ENCODE measurements at places on chromosomes 5 and 9.

- no peak for DNase-seq
Measured at GRCh38 chr5:73394610-73395009, 54.0 kb downstream of the FOXD1 start.

GRCh38 chr5:115948091-115948534 is 14.2 kb upstream of the LVRN start:
- no peak for DNase-seq

DNA sequence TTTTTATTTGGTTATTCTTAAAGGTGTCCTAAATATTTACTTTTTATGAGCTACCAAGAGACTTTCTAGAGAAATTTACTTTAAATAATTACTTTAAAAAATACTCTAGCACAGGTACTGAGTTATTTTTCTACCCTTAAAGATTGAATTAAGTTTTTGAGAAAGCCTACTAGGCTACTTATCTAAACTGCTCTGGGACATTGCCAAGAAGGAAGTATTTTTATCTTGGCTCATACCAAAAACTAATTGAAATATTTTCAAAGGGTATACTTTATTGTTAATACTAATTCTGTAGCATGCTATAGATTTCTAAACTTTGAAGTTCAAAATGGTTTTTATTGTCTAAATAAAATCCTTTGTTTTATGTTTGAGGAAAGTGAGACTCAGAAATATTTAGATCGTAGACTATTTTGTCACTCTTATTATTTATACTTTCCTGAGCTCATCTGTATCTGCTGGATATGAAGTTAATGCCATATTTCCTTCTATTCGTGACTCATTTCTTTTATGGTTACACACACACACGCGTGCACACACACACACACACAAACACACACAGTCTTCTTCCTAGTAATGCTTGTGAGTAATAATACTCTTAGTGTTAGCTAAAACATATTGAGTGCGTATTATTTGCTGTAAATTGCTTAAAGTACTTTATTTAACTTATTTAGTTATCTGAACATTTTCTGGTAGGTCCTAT is 89.5 kb downstream of the MAN2A1 start:
- DNase-seq = no peak

DNA sequence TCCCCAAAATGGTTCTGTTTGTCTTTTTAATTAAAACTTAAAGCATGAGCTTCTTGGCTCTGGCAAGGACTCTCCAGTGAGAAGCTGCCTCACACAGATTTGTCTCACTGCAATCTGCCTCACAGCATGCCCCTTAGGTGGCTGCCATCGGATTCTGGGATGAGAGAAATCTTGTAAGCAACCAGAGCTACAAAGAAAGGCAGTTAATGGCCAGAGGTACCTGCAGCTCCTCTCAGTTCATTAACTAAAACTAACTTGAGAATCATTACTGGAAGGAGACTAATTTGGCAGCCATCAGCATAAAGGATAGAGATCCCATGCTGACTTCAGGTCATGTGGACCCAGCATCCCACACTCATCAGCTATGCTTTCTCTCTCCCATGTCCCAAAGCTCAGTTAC is 220.6 kb upstream of the DMAC1 start:
- no peak for DNase-seq

- no peak for DNase-seq
Measured at GRCh38 chr5:170427672-170428236, 38.6 kb upstream of the KCNMB1 start.

DNA sequence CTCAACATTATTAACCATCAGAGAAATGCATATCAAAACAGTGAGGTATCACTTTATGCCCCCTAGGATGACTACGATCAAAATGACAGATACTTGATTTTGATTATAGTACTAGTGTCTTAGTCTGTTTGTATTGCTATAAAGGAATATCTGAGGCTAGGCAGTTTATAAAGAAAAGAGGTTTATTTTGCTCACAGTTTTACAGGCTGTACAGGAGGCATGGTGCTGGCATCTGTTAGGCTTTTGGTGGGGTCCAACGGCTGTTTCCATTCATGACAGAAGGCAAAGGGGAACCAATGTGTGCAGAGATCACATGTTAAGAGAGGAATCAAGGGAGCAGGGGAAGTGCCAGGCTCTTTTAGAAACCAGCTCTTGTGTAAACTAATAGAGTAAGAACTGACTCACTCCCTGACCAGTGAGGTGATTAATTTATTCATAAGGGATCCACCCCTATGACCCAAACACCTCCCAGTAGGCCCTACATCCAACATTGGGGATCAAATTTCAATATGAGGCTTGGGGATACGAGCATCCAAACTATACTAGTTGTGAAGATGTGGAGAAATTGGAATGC is 16.0 kb upstream of the AFF4 start:
- DNase-seq = no peak

Measured in stimulated activated CD8-positive, alpha-beta memory T cell treated with anti-CD3 and anti-CD28 coated beads, Interleukin-7, amount 100 ng/mL, for 1 hour (primary cell).